ENCODE measurements at places on chromosomes 1 and 21. TPM values are rescaled to one million over a fixed set of nuclear protein-coding genes. Genes with fewer than 3 reads are reported as not detected.

DNA sequence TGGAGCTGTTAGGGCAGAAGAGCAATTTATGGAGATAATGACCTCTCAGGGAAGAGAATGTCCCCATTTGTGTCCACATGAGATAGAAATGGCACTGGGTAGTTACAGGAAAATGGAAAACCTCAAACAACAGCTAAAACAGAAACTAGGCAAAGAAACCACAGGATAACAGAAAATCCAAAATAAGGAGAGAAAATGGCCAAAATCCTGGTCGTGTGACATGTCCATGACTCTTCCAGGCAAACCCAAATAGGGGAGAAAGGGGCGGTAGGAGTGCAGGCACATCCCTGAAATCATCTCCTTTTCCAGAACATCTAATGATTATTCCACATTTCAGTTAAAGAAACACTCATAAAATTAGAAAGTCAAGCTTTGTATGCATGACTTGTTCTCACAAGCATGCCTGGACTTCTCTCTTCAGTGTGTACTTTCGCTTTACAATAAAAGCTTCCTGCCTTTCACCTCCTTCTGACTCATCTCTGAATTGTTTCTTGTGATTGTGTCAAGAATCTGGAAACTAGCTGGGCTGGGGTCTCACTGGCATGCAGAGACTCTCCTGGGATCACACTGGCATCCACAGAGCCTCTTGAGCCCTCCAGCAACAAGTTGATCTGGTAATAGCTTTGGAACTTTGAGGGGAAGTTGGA is 171.4 kb upstream of the ZP4 start:
- DNase-seq = no peak

Gene PTGFR
- total RNA-seq = 6.3 TPM

Gene RAB25
- 38.6 TPM for total RNA-seq

Gene TNFSF18
- total RNA-seq = not detected

Gene CHRM3
- total RNA-seq = 1.2 TPM

- no peak for DNase-seq
Observed at GRCh38 chr1:32627596-32628162, 22.7 kb downstream of the ZBTB8OS start.

Gene CYP2J2
- not detected for total RNA-seq

DNA sequence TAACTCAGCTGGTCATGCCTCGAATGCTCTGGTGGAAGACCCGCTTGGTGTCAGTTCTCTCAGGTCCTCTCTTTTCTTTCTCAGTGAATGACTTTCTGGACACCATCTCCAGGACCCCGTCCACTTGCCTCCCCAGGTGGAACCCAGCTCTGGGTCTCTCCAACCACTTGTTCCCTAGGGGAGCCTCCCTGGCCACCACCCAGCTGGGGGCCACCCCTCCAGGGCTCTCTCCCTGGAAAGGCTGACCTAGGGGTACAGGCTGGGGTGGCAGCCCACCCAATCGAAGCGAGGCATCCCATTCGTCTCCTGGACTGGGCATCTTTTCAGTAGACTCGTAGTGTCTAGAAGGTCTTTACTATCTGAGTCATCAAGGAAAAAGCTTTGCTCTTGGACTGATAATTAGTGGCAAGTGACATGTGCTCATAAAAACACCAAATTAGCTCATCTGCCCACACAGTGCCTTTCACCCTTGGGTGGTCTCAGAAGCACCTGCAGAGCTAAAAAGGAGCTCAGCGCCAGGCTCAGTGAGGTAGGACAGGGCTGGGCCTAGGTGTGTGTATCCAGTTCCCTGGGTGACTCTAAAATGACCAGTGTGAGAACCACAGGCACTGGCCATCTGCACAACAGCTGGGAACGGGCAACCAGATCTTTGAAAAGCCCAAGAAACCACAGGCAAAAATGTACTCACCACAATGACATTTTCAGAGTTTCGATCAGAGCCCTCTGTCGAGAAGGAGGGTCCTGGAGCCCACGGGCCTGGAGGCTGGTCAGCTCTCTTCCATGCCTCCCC is 2.4 kb upstream of the PDXK start:
- DNase-seq = no peak

GRCh38 chr1:202998836-202999750 is 8.1 kb upstream of the TMEM183A start:
- peak; percentile 31 for DNase-seq

DNA sequence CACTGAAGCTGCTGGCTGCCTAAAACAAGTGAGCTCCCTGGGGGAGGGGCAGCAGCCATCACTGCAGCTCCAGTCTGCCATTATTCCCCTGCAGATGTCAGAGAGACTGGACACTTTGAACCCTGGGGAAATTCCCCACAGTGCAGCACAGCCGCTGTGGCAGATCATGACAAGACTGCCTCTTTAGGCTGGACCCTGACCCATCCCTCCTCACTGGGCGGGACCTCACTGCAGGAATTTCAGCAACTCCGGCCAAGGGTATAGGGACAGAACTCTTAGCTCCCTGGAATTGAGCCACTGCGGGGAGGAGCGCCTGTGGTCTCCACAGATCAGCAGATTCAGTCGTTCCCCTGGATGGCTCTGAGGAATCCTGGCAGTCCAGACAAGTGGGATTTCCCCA is 964.6 kb downstream of the BRINP3 start:
- no peak for DNase-seq

GRCh38 chr1:205965036-205965884 is 22.0 kb upstream of the SLC26A9 start:
- DNase-seq = no peak

DNA sequence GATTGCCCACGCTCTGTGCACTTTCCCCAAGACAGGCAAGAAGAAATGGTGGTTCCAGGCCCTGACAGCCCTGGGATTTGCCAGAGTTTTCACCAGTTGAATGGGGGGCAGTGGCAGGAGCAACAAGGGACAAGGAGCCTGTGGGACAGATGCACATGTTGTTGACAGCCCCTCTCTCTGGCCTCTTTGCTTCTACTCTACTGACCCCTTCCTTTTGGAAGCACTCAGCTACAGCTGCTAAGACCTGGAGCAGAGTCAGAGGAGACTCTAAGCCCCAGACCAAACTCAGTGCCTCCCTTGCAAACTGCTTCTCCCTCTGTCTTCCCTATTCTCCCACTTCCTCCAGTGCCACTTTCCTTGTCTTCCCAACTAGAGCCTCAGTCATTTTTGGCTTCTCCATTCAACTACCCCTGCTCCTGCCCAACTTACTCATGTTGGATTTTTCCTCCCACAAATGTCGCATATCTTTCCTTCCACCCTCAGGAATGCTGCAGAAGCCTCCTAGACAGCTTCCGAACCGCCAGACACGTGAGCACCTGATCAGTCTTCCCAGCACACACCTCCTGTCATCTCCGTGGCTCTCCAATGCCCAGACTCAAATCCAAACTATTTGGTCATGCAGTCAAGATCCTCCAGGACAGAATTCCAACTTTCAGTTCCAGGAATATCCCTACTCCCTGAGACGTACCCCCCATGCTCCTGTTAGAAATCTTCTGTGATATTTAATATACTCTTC is 9.1 kb downstream of the INKA2 start:
- DNase-seq = no peak

DNA sequence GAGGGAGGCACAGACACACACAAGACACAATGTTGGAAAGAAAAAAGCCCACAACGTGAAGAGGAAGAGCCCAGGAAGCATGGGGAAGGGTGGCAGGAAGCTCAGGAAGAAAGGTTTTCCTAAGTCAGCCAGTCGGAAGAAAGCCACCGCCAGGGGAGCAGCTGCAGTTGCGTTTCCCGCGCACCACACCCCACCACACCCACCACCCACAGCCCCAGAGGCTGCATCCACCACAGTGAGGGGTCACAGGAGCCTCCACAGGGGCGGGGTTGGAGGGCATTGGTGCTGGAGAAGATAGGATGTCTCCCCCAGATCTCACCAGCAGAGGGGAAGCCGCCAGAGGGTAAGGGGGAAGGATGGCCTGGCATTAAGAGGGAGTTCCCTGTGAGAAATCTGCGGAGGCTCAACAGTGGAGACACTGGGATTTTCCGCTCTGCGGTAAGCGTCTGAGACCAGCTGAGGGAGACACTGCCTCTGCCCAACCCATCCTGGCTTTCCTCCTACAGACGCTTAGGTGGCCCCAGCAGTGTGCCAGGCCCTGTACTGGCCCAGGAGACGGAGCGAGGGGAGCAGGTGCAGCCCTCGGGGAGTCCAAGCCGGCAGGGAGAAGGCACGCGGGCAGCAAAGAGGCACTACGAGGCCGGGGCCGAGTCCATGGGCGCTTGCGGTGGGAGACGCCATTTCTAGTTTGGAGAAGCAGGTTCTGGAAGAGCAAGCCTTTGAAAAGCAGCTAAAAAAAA is 19.8 kb downstream of the PGLYRP3 start:
- no peak for DNase-seq

Gene PEX14
- 15.2 TPM for total RNA-seq

DNA sequence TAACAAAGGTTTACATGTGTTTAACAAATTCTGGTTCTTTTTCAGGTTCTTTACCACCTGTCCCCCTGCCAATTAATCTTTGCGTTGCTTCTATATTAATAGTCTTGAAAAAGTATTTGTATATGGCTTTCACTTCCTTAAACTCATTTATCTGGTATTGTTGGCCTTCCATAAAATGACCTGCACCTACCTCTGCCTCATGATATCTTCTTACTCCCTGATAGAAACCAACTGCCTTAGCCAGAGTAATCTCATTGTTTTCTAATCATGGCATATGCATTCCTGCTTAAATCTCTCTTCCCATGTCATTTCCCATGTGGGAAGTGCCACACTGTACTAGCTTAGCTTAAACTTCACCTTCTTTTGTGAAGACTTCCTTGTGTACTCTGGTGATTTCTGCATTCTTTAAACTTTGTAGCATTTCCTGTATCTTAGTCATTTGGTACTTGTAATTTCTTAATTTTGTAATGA is 8.7 kb downstream of the SMG7 start:
- no peak for DNase-seq

Gene IL23R
- total RNA-seq = not detected

Gene PPIAL4G
- 0.05 TPM for total RNA-seq

GRCh38 chr1:185934476-185935189 is 200.4 kb downstream of the HMCN1 start:
- DNase-seq = no peak

DNA sequence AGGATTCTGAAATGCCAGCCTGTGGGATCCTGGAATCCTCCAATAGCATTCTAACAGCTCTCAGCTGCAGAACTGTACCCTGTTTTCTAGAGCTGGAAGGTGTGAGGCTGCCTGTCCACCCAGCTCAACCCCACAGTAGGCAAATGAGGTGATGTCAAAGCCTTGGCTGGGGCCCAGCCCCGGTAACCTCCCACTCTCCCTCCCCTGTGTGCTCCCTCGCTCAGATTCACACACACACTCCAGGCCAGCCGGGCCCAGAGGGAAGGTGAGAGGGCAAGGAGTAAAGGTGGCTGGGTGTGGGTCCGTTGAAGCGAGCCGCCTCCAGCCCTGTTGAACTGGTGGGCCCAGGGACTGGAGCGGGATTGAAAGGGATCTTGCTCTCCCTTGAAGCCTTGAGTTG is at the start of gene BSND:
BSND (plus strand) TSS at position 257 of the 400 bp plus-strand sequence. CDS start 254 bp downstream, outside the sequence.
- no peak for DNase-seq

- DNase-seq = no peak
Observed at GRCh38 chr1:94071976-94072375, 49.0 kb downstream of the ABCA4 start.

Gene GNAT2
- not detected for total RNA-seq

GRCh38 chr1:22122273-22123070 is 20.4 kb downstream of the WNT4 start:
- peak; percentile 9 for DNase-seq

GRCh38 chr1:9238134-9238533 is 3.6 kb downstream of the H6PD start:
- no peak for DNase-seq

- DNase-seq = no peak
Observed at GRCh38 chr1:33025761-33026160, 10.9 kb downstream of the AK2 start.

Gene ACTA1
- total RNA-seq = not detected

GRCh38 chr1:229619614-229620013 is 6.3 kb downstream of the TAF5L start:
- DNase-seq = no peak

Gene BSND
- total RNA-seq = not detected

- peak; percentile 45 for DNase-seq
Observed at GRCh38 chr1:223748405-223748772, 36.0 kb downstream of the CAPN2 start.

DNA sequence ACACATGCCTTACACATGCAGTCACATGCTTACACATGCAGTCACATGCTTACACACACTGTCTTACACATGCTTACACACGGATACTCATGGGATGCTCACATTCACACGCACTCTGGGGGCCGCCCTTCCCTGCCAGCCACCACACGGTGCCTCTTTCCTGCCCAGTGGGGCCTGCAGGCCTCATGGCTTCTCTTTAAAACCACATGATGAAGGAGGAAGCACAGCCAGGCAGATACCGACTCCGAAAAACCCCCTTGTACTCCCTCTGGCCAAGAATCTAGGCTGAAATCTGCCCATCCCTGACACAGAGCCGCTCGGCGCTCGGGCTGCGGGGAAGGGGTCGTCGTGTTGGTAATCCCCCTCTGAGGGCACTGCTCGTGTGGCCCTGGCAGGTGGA is 113.0 kb downstream of the PRDM16 start:
- no peak for DNase-seq

GRCh38 chr1:185824106-185824505 is 89.9 kb downstream of the HMCN1 start:
- DNase-seq = no peak

GRCh38 chr1:58976294-58976693 is 192.4 kb upstream of the JUN start:
- DNase-seq = no peak

Gene GBP7
- not detected for total RNA-seq

Measured in ovary (tissue), 10 donors.